ENCODE measurements at places on chromosomes 13 and 19.
A peak's percentile ranks its signal among the peaks of the same experiment; 100 is the strongest.

GRCh38 chr13:26914148-26914547 lies 153.6 kb upstream of the GPR12 start:
- no peak overlapping the region for H3K4me3 ChIP-seq
- H3K36me3 ChIP-seq = no peaks in the 10 kb centered on the region
- peaks cover 7% of the 10 kb centered on the region for H3K4me1 ChIP-seq
- no peak for DNase-seq
- no peaks in the 10 kb centered on the region for H3K27me3 ChIP-seq

DNA sequence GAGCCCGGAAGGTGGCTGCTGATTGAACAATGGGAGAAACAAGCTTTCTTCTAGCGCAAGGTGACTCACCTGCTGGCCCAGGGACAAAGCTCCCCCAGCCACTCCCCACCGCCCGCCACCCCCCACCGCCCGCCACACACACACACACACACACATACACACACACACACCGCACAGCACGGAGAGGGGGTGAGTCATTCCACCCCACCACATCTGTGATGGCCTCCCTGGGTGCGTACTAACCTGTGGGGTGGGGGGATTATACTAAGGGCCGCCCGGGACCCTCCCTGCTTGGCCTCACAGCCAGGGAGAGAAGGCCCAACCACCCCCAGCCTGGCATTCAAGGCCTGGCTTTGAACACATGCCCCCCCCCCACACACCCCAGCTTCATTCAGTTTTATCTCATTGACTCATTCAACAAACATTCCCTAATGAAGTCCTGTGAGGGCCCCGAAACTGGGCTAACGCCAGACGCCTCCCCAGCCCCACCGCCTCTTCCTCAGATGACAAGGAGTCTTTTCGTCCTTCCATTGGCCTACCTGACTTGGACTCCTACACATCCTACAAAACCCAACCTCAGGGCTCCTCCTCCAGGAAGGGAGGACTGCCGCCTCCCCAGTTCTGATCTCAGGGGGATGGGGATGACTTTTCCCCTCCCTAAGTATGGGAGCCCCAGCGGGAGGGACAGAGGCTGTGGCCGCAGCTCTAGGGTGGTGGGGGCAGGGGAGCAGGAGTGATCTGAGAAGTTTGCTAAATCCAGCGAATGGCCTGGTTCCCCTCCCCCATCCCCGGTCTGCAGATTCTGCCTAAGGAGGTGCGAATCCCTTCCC lies 5.8 kb upstream of the ONECUT3 start:
- peak overlapping the region; percentile 64 for H3K4me3 ChIP-seq
- peaks cover 54% of the 10 kb centered on the region for H3K27me3 ChIP-seq
- no peaks in the 10 kb centered on the region for H3K36me3 ChIP-seq
- H3K4me1 ChIP-seq = peaks cover 9% of the 10 kb centered on the region
- no peak for DNase-seq
- peak overlapping the region; percentile 17 for H3K27ac ChIP-seq

GRCh38 chr19:33134571-33135041 lies 2.7 kb downstream of the WDR88 start:
- peak; percentile 67 for DNase-seq
- peaks cover 5% of the 10 kb centered on the region for H3K36me3 ChIP-seq
- H3K27ac ChIP-seq = peak overlapping the region; percentile 52
- no peaks in the 10 kb centered on the region for H3K27me3 ChIP-seq
- no peaks in the 10 kb centered on the region for H3K4me1 ChIP-seq

DNA sequence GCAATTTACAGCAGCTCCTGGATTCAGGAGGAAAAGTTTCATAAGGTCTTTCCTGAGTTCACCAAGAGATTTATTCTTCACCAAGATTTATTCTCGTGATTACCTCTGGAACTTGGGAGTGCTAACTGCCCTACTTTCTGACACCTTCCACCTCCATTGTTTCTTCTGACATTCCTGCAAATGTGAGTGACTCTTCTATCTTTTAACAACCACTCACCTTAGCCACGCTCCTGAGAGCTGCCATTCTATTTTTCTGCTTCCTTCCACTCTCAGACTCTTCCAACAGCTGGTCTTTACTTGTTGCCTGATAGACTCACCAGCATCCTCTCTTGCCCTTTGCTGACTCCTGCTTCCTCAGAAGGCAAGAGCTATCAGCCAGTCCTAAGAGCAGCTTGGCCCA lies 11.5 kb upstream of the CBY2 start:
- DNase-seq = no peak
- peaks cover 3% of the 10 kb centered on the region for H3K27me3 ChIP-seq
- no peak overlapping the region for H3K4me3 ChIP-seq
- H3K4me1 ChIP-seq = peaks cover 6% of the 10 kb centered on the region
- no peaks in the 10 kb centered on the region for H3K36me3 ChIP-seq
- H3K27ac ChIP-seq = no peak overlapping the region

GRCh38 chr13:109730812-109731335 lies 55.5 kb downstream of the IRS2 start:
- no peak overlapping the region for H3K27ac ChIP-seq
- DNase-seq = no peak

Data from T-helper 2 cell treated with Interferon-gamma antibody and Interleukin-4, amounts not matched to agents 5 μg/mL and 100 μg/mL, for 36 hours (primary cell).